ENCODE measurements at places on chromosomes 3 and 15.

DNA sequence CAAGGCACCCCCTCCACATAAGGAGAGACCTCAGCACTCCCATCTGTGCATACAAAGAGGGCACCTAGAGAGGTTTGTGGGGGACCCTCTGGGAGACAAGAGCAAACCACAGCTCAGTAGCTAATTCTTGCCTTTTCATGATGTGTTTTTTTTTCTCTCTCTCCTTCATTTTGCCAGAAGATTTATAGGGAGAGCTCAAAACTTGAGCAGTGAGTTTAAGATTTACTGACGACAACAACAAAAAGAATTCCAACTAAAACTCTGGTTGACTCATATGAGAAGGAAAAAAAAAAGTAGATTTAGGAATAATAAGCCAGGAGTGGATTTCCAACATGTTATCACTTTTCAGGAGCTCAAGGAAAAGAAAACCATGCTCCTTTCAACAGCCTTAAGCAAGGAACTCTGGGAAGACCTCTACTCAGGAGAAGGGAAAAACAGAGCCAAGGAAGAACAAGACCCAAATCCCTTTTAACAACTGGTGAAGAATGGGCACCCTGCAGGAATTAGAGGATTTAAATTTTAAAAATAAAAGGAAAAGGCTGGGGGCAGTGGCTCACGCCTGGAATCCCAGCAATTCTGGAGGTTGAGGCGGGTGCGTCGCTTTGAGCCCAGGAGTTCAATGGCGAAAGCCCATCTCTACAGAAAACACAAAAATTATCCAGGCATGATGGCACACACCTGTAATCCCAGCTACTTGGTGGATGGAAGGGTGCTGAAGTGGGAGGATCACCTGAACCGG, 58.2 kb upstream of the RAD18 start:
- no peak overlapping the region for H3K27ac ChIP-seq
- no peaks in the 10 kb centered on the region for H3K27me3 ChIP-seq
- no peaks in the 10 kb centered on the region for H3K4me1 ChIP-seq
- no peak for DNase-seq

- no peaks in the 10 kb centered on the region for H3K36me3 ChIP-seq
- DNase-seq: no peak
- no peaks in the 10 kb centered on the region for H3K4me1 ChIP-seq
- no peak overlapping the region for H3K27ac ChIP-seq
These were observed 203.8 kb downstream of the SOX2 start for GRCh38 chr3:181915551-181915950.

DNA sequence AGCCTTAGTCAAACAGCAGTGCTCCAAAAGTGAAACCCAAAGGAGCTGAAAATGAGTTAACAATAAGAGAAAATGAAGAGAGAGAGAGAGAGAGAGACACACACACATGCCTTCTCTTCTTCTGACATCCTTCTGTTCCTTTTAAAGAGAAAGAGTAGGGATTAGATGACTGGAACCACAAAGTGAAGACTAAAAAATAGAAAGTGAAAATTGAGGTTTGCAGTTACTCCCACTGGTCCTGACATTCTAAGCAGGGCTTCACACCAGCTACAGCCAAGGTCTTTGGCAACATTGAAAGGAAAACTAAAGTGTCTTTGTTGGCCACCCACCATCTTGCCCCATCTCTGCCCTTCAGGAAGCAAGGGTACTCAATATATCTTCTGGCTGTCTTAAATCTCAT, 59.2 kb downstream of the USP50 start:
- H3K27ac ChIP-seq: peak overlapping the region; percentile 4
- H3K4me1 ChIP-seq: peaks cover 14% of the 10 kb centered on the region
- no peak overlapping the region for H3K4me3 ChIP-seq
- H3K36me3 ChIP-seq: peaks cover 51% of the 10 kb centered on the region
- no peaks in the 10 kb centered on the region for H3K27me3 ChIP-seq

- peaks cover 17% of the 10 kb centered on the region for H3K36me3 ChIP-seq
- peaks cover 32% of the 10 kb centered on the region for H3K4me1 ChIP-seq
- H3K27ac ChIP-seq: no peak overlapping the region
- no peaks in the 10 kb centered on the region for H3K27me3 ChIP-seq
- no peak overlapping the region for H3K4me3 ChIP-seq
- no peak for DNase-seq
These were observed 169.9 kb downstream of the AKAP13 start for GRCh38 chr15:85550283-85550682.

DNA sequence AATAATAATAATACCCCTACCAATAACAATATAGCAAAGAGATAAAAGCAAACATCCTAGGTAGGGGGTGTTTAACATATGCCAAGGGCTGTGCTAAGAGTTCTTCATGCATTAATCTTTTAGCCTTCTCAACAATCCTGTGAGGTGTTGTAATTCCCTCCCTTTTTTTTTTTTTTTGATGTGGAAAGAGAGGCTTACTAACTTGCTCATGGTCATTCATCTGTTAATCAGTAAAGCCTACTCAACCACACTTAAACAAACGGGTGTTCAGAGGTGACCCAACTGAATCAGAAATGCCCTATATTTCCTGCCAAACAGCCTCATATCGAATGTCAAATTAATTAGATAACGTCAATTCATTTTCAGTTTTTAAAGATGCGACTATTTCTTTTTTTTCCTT, 232.1 kb downstream of the CTNNB1 start:
- peaks cover 12% of the 10 kb centered on the region for H3K27me3 ChIP-seq
- H3K36me3 ChIP-seq: peaks cover 6% of the 10 kb centered on the region
- no peak for DNase-seq
- H3K27ac ChIP-seq: no peak overlapping the region

DNA sequence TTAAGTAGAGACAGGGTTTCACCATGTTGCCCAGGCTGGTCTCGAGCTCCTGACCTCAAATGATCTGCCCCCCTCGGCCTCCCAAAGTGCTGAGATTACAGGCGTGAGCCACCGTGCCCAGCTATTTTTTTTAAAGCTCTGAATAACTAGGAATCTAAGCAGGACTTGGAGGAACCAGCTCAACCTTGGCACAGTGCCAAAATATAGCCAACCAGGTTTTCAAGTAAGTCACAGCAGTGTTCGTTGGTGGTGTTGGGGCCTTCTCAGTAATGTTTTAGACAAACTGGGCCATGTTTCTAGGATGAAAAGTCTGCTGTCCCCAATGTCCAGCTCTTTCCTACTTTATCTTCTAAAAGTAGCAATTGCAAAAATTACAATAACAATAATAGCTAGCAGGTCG, 6.4 kb upstream of the ADAM10 start:
- no peak for DNase-seq
- H3K36me3 ChIP-seq: no peaks in the 10 kb centered on the region
- no peak overlapping the region for H3K4me3 ChIP-seq
- no peak overlapping the region for H3K27ac ChIP-seq
- peaks cover 5% of the 10 kb centered on the region for H3K4me1 ChIP-seq

DNA sequence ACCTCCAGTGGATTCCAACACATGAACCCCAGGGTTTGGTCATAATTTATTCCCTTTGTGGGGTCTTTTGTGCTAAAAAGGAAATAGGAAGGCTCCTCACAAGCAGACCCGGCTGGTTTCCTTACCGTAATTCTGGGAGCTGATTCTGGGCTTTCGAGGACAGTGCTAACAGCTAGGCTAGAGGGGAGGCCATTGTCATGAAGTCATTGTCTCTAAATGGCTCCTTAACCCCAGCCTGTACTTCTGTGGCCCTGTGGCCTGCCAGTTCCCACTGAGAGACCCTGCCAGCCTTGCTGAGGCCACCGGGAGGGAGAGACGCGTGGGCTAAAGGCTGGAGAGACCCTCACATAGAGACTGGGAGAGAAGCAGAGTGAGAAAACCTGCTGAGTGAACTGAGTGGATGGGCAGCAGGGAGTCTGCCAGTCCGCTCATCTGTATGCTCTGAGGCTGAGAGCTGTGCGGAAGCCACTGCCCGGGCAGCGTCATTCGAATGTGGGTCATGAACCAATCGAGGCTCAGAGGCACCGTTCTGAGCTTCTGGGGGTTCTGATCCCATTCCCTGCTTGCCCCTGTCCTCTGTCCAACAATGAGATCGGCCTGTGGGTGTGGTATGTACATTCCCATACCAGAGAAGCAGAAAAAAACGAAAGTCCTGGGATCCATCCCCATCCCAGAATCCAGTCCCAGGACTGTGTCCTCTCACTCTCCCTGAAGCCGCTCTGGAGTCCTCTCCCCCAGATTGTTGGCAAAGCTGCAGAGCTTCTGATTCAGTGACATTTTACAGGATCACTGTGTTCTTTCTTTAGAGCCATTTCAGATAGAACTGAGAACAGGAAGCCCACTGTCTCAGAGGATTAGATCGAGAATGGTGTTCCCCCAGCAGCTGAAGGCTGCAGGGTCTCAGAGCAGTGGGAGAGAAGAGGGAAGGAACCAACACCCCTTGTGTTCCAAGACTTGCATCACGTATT, 21.3 kb upstream of the DGKG start:
- no peak overlapping the region for H3K4me3 ChIP-seq
- H3K4me1 ChIP-seq: peaks cover 20% of the 10 kb centered on the region
- peaks cover 5% of the 10 kb centered on the region for H3K27me3 ChIP-seq

- H3K27ac ChIP-seq: no peak overlapping the region
- no peaks in the 10 kb centered on the region for H3K4me1 ChIP-seq
- no peak overlapping the region for H3K4me3 ChIP-seq
- no peak for DNase-seq
- H3K36me3 ChIP-seq: peaks cover 30% of the 10 kb centered on the region
These were observed 164.3 kb downstream of the MCTP2 start for GRCh38 chr15:94395640-94396039.
